ENCODE measurements at places on chromosomes 3 and 15.

DNA sequence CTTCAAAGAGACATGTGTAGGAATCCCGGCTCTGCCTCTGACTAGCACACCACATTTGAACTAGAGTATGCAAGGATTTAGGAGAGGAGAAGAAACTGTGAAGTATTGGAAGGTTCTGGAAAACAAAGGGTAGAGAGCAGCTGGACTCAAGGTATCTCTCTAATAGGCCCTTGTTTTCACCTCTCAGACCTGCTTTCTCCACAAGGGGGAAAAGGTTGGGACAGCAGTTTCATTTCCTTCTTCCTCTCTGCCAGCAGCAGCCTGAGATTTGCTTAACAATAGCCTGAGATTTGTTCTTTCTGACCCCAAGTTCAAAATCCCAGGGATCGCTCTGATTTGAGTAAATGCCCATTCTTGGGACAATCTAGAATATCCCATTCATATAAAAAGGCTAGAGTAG is 430.6 kb upstream of the MCTP2 start:
- no peak for DNase-seq

- no peak for DNase-seq
These were observed 243.6 kb upstream of the ICE2 start for GRCh38 chr15:60722328-60723112.

DNA sequence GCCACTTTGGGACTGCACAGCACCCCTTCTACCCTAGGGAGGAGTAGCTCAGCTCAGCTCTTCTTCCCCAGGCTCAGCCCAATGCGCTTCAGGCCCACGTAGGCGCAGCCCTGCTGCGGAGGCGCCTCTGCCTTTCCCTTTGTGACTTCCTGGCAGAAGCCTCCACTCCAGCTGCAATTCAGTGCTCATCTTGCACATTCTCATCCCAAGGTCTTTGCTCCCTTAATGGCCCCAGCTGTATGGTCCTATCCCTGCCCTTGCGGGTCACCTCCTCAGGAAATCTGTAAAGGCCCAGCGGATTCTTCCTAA is 109.0 kb downstream of the VGLL4 start:
- no peak for DNase-seq

DNA sequence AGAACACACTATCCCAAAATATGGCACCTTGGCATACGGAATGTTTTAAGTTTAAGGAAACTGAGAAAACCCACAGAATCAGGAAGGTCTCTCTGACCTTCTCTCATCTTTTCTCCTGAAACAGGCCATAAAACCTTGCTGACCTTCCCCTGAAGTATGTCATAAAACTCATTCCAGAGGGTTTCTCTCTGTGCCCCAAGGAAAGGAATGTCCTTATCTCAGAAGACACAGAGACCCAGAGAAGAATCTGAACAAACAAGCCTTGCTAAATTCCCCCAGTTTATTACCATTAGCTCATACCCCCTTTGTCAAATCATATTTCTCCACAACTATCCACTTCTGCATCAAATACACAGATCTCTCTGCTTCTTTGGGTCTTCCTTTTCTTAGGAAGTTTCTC is 603.1 kb downstream of the MCTP2 start:
- no peak for DNase-seq

- no peak for DNase-seq
These were observed 27.4 kb upstream of the TIPARP start for GRCh38 chr3:156646958-156647357.

DNA sequence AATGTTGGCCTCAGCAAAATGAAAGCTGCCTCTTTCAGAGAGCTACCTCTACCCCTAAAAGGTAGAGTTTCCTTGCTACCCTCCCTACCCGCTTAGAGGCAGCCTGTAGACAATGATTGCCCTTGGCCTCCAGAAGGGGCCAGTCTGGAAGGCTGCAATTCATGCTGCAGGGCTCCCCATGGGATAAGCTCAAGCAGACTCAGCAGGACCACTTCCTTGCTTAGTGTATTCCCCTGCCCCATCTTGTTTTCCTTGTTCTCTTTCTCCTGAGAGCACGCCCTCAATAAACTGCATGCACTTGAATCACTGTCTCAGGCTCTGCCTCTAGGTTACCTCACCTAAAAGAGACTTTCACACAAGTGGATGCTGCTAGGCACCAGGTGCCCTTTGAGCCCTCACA is 134.0 kb upstream of the CTNNB1 start:
- no peak for DNase-seq

- peak; percentile 73 for DNase-seq
These were observed at the start of gene APH1B for GRCh38 chr15:63277038-63277892. Gene APH1B (plus strand): TSS chr15:63277605. CDS start chr15:63277624, 19 bp downstream.

DNA sequence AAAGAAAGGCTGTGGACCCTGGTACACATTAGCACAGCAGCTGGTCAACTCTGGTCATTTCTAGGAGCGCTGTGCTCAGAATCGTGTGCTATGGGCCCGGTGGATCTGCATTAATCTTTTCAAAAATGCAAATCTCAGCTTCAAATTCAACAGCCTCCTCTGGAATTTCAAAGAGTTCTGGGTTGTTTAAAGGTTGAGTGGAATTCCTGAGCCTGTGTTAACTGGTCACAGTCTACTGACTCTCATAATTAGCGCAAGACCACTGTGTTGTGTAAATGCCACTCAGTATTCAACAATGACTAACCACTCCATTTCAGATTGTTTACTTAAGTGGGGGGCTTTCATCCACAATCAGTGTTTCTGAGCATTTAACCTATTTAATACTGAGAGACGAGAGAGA is 2.7 kb upstream of the ARNT2 start:
- no peak for DNase-seq
